Stimulated activated CD4-positive, alpha-beta T cell treated with anti-CD3 and anti-CD28 coated beads, Interleukin-4, amount 100 ng/mL, for 4 hours (primary cell): ENCODE measurements at places on chromosomes 6 and 20.

GRCh38 chr6:84422380-84422968, 195.0 kb upstream of the CEP162 start:
- DNase-seq = no peak

- no peak for DNase-seq
Observed at GRCh38 chr6:109008054-109008453, 86.6 kb downstream of the SESN1 start.

- DNase-seq = no peak
Observed at GRCh38 chr6:6909111-6909510, 198.7 kb upstream of the RREB1 start.

DNA sequence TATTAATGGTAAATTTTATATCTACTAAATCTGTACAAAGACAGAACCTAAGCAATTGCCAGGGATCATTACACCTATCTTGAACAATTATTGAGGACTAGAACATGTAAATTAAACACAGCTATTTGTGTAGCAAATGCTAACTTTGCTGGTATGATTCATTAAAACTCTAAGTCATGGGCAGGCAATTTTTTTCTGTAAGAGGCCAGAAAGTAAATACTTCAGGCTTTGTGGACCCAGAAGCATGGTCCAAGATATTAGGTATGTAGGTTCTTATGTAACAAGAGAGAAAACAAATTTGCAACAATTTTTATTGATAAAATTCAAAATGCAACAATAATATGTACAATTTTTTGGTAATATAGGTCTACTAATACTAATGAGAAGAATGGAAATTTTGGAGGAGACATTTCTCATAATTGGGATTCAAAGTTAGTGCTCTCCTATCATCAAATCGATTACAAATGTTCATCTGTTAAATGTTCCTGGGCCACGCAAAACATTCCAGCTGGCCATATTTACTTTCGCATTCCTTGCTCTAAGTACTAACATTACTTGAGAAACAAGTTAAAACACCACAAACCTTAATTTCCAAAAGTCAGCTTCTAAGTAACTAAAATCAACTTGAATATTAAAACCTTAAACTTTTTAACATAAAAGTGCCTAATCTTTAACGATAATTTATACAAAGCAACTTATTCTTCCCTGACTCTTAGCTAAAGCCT, 4.3 kb downstream of the TMEM30A start:
- DNase-seq = no peak

DNA sequence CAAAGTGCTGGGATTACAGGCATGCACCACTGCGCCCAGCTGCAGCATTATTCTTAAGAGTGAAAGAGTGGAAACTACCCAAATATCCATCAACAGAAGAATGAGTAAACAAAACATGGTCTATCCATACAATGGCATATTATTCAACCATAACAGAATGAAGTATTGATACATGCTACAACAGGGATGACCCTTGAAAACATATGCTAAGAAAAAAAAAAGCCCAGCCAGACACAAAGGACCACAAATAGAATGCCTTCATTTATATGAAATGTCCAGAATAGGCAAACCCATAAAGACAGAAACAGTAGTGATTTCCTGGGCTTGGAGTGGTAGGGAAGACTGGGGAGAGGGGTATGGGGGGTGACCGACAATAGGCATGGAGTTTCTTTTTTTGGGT, 7.1 kb downstream of the TUBB2B start:
- no peak for DNase-seq

DNA sequence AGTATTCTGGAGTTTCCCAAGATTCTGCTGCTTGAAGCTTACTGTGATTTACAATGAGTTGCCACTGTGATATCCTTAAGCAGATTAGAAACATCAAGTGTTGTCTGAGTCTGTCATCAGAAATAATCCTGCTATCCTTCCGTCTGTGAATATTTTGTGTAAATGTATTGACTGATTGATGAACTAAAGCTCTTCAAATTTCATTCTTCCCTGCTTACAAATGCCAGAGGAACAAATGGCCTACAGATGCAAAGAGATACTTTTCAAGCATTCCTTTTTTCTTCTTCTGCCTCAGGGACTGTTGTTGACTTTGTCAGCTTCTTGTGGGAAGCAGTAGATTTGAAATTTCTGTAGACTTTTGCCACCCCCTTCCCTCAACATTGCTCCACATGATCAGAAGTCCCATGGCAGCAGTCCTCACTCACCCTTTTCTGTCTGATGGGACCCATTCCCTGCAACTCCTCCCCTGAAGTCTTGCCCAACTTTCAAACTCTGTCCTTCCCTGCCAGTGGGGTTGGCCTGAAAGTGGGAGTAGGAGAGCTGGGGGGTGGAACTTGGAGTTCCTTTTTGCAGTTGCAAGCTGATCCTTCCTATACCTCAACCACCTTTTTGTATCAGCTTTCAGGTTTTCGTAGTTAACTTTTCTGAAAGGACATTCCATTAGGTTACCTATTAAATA, 38.5 kb upstream of the MLIP start:
- no peak for DNase-seq

DNA sequence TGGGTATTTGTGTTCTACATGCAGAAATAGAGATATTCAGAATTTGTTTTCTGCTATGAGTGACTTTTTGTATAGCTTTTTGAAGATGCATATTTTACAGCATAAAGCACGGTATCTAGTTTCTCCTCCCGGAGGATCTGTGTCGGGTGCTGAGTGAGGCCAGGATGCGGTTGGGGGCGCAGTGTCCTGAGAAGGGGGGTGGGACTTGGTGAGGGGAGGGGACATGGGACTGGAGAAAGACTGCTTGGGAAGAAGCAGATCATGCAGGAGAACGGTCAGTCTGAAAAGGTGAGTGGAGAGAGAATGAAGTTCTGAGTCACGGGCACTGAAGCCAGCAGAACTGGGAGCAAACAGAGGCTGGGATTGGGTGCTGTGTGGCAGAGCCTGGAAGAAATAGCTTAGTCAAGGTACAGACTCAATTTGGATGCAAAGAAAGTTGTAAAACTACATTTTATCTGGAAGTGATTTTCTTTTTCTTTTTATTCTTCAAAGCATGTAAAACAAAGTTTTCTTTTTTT, 44.0 kb downstream of the STX11 start:
- no peak for DNase-seq

DNA sequence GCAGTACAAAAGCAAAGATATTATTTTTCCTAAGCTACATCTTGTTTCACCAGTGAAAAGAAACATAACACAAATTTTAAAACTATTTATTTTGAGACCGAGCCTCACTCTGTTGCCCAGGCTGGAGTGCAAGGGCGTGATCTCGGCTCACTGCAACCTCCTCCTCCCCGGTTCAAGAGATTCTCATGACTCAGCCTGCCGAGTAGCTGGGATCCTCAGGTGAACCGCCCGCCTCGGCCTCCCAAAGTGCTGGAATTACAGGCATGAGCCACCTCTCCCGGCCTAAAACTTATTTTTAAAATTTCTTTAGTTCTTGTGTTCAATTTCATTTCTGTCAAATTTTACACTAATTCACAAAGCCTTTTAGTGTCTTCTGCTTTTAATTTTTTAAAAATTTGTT, 5.9 kb downstream of the SRSF12 start:
- no peak for DNase-seq

DNA sequence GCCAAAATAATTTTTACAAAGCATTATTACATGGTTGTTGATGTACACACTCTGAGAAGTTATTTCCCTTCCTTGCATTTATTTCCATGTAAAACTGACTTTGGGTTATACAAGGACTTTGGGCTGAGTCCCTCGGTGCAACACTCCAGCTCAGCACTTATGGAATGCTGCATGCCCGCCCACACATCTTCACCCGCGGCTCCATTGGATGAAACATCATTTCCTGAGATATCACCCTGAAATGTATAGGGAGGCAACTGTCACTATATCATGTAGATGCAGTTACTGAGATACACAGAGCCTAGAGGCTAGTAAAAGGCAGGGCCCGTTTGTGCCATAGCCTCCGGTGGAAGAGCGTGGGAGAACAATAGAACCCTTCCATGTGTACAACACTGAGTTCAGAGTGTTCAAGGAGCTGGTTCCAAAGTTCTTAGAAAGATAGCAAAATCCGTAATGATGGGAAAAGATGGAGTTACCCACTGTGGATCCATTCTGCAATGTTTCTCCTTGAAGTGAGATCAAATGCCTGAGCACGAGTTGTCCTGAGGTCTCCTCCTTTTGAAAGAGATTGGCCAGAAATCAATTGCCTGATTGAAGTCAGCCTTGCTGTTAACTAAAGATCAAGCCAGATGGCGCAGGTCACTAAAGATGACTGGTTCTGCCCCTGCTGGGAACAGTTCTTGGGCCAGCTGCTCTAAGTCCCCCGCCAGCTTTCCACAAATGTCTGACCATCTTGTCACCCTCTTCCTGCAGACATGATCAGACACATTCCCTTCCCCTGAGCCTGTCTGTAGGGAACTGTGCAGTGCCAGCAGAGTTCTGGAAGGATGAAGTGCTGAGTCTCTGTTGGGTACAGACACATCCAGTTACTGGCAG, 100.9 kb upstream of the IYD start:
- no peak for DNase-seq

DNA sequence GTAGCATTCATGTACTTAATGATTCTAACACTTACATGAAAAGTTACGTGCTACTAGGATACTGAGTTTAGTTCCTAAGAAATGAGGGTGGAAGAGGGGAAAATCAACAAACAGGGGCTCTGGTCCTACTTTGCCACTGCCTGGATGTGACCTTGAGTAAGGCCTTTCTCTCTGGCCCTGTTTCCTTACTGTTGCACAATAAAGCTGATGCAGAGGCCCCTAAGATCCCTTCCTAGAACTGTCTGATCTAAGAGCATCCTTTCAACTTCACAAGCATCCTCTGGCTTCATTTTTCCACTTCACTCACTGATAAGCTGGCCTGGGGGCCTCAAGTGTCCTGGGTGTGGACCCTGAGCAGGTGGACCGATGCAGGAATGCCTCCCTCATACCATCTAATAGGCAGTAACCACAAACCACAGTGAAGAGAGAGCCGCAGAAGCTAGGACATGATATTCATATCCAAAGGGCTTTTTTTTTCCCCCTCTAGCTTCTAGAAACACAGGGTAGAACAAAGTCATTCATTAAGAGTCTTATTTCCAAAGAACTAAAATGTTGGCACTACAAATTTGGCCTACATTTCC, 21.6 kb downstream of the FKBP1A start:
- DNase-seq = no peak

DNA sequence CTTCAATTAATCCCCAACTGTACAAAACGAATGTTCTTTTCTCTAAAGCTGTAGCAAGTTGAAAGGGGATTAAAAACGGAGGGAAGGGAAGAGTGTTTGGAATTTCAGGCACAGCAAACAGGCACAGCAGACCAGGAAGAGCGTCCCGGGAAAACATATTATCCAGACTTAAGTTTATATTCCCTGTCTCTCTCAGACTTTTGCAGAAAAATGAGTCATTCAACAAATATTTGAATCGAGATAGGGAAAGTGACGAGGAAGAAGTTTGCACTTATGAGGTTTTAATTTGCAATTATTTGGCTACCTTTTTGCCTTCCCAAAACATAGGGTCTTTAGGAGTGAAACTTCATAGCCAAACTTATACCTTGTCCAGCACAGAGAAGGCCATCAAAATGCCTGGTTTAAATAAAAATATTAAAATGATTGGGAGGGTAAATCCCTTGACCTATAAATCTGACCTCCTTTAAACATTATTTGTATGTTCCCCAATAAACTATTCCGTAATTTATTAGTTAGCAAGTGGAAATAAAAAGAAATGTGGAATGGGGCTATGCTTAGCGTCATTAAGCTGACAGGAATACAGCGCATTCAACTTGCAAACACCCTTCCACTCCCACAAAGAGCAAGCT, 16.0 kb downstream of the HFE start:
- no peak for DNase-seq

DNA sequence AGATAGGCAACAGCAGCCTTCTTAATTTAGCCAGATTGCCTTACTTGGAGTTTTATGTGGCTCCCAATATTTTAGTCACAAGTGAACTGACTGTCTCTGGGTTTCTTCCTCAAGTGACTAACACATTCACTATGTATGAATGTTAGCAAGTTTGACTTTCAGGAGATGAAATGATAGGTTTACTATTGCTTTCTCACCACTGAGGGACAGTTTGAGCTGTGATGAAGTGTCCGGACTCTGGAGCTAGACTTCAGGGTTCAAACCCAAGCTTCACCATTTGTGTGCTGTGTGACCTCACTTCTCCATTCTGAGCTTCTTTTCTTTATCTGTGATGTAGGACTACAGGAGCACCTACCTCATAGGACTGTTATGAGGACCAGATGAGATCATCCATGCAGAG, 8.2 kb downstream of the DHX35 start:
- no peak for DNase-seq

- no peak for DNase-seq
Observed at GRCh38 chr6:99589290-99589672, 17.4 kb upstream of the PRDM13 start.

GRCh38 chr6:46052479-46052878, 36.8 kb upstream of the CLIC5 start:
- DNase-seq = no peak

- no peak for DNase-seq
Observed at GRCh38 chr6:48111143-48111506, at the start of gene PTCHD4. Gene PTCHD4 (minus strand): TSS chr6:48111197. CDS start chr6:48068957, 42,240 bp downstream.

GRCh38 chr6:81727876-81728517, 24.5 kb downstream of the TENT5A start:
- DNase-seq = no peak

DNA sequence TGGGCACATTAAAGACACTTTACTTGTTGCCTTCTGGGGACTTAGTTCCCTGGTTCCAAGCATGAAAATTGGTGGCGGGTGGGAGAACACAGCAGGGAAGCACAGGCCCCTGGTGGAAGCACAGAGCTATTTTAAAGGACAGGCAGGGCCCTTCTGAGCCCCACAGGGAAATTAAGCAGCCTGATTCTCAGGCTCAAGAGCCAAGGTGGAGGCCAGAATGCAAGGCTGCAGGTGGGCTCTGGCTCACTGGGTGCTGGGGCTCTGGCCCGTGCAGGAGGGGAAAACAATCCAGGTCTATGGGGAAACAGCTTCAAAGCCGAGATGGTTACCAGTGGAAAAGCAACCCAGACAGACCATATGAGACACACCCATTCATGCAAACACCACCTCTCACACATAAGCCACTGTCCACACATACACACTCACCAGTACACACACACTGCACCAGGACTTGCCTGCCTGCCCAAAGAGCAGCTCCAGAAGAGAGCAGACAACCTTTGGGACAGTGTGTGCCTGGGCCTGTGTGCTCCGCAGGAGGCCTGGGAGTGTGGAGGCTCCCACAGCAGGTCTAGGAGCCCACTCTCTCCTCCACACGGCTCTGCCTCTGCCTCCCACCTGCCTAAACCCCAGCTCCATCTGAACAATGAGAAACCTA, 30.6 kb downstream of the TFEB start:
- no peak for DNase-seq

- no peak for DNase-seq
Observed at GRCh38 chr6:148513145-148514071, 170.8 kb downstream of the SASH1 start.
